Esophagus squamous epithelium (tissue), 5 donors: ENCODE measurements at places on chromosomes 3 and 15. TPM values are rescaled to one million over a fixed set of nuclear protein-coding genes. Genes with fewer than 3 reads are reported as not detected.

- no peak for DNase-seq
- no peaks in the 10 kb centered on the region for H3K36me3 ChIP-seq
- H3K4me1 ChIP-seq: no peaks in the 10 kb centered on the region
- H3K4me3 ChIP-seq: no peak overlapping the region
Measured at GRCh38 chr3:30886888-30887287, 7.6 kb downstream of the GADL1 start.

GRCh38 chr3:8835385-8835784 lies 66.0 kb upstream of the OXTR start:
- no peaks in the 10 kb centered on the region for H3K27me3 ChIP-seq
- no peak overlapping the region for H3K27ac ChIP-seq

DNA sequence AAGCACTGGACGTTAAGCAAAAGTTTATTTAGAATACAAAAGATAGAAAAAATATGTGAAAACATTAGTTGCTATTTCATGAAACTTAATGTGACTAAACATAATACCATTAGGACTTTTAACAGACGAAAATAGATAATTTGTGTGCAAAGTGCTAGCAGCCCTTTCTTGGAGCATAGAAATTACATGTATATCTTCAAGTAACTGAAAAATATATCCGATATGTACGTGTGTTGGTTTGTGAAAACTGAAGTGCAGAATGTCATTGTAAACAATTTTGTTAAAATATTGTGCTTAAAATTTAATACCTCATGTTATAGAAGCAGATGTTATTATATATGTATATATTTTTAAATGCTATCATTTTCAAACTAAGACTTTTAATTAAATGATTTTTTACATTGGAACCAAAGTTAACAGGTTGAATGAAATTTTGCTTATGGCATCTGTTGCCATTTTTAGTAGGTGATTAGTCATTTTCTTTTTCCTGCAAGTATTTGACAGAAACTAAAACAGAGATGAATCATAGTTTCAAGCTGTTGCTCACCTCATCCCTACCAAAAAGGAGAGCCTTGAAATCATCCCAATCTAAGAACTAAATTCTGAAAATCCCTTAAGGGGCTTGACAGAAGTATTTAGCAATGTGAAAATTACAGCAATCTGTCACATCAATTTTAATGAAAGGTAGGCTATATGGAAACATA lies 334.8 kb downstream of the NAALADL2 start:
- H3K27me3 ChIP-seq: no peaks in the 10 kb centered on the region
- H3K27ac ChIP-seq: peak overlapping the region; percentile 23
- H3K4me1 ChIP-seq: no peaks in the 10 kb centered on the region

GRCh38 chr3:9158865-9159630 lies 90.4 kb downstream of the SRGAP3 start:
- H3K27me3 ChIP-seq: no peaks in the 10 kb centered on the region
- H3K4me1 ChIP-seq: no peaks in the 10 kb centered on the region
- H3K27ac ChIP-seq: no peak overlapping the region

- no peak for DNase-seq
- H3K4me3 ChIP-seq: no peak overlapping the region
- no peak overlapping the region for H3K27ac ChIP-seq
- no peaks in the 10 kb centered on the region for H3K27me3 ChIP-seq
Measured at GRCh38 chr15:81863162-81863561, 182.7 kb downstream of the MEX3B start.

- no peak overlapping the region for H3K27ac ChIP-seq
- H3K36me3 ChIP-seq: no peaks in the 10 kb centered on the region
Measured at GRCh38 chr3:110318108-110318507, 753.5 kb upstream of the NECTIN3 start.

The XCR1 gene
- 0.12 TPM for total RNA-seq

The PCBP4 gene
- 13.0 TPM for total RNA-seq

The LMAN1L gene
- not detected for total RNA-seq

The RTP3 gene
- not detected for total RNA-seq

The NMNAT3 gene
- 9.7 TPM for total RNA-seq
